Activated CD4-positive, CD25-positive, alpha-beta regulatory T cell treated with anti-CD3 and anti-CD28 coated beads, Interleukin-2, amount 50 U/mL, for 24 hours (primary cell): ENCODE measurements at places on chromosomes 12 and 14.

GRCh38 chr12:96500693-96501092 lies 11.3 kb downstream of the CFAP54 start:
- ATAC-seq: no peak

DNA sequence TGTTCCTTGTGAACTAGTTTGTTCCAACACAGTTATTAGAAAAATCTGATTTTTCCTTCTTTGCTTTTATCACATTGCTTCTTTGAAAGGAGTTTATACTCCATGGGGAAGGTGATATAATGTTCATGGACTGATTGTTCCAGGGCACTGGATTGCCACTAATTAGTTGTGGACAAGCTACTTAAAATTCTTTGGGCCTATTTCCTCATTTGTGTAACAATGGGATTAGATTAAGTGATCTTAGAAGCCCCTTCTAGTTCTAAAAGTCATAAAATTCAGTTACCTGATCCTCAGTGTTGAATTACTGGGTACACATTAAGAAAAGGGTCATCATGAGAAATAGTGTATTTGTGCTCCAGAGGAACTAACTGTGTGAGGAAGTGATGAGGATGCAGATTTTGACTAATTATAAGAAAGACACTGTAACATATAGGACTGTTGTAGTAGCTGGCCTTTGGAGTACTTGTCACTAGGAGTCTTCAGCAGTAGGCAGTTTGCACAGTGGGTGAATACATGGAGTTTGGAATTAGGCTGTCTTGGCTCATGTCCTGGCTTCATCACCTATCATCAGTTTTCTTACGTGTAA lies 82.2 kb downstream of the MIA2 start:
- no peak for ATAC-seq

DNA sequence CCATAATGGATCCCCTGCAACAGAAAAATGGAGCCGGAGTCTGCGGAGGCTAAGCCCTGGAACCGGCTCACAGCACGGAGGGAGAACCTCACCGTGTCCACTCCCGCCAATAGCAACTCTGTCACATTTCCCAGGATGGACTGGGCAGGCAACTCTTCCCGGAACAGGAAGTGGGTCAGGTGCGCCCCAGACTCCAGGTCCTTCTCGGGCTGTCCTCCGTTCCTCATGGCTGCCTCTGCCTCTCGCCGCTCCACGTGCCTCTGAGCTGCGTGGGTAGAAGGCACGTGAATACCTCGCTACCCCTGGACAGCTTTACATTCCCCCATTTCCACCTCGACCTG lies 2.2 kb downstream of the CYP27B1 start:
- peak; percentile 19 for ATAC-seq

GRCh38 chr12:46915082-46915481 lies 89.3 kb upstream of the SLC38A4 start:
- ATAC-seq: no peak

DNA sequence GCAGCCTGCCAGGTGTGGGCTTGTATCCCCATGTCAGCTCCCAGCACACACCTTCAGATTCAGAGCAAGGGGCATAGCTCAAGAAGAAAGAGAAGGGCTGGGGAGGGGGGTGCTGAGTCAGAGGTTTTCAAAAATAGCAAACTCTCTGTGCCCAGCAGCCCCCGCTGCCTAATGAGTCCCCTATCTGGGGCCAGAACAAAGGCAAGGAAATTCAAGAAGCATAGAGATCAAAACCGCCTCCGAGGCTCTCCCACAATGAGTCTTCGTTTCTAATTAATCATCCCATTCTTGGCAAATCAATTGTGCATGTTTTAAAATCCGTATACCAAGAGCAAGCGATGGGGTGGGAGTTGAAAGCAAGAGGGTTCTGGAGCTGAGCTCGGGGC lies 19.5 kb upstream of the CMKLR1 start:
- ATAC-seq: no peak

DNA sequence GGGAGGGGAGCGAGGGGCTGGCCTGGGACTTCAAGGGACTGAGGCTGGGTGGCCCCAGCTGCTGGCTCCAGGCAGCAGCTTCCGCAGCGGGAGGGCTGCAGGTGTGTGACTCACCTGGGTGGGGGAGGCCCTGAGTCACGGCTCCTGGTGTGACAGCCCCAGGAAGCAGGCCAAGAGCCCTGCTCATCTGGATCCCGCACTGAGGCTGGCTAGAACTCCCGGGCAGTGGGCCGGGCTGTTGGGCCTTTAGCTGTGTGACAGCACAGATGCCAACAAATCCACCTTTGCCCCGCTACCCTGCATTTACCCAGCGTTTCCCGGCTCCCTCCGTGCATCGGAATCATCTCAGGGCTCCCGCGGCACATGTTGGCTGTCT lies 180.0 kb upstream of the PRMT8 start:
- ATAC-seq: no peak

GRCh38 chr12:50696931-50697330 lies 67.0 kb upstream of the ATF1 start:
- ATAC-seq: no peak

DNA sequence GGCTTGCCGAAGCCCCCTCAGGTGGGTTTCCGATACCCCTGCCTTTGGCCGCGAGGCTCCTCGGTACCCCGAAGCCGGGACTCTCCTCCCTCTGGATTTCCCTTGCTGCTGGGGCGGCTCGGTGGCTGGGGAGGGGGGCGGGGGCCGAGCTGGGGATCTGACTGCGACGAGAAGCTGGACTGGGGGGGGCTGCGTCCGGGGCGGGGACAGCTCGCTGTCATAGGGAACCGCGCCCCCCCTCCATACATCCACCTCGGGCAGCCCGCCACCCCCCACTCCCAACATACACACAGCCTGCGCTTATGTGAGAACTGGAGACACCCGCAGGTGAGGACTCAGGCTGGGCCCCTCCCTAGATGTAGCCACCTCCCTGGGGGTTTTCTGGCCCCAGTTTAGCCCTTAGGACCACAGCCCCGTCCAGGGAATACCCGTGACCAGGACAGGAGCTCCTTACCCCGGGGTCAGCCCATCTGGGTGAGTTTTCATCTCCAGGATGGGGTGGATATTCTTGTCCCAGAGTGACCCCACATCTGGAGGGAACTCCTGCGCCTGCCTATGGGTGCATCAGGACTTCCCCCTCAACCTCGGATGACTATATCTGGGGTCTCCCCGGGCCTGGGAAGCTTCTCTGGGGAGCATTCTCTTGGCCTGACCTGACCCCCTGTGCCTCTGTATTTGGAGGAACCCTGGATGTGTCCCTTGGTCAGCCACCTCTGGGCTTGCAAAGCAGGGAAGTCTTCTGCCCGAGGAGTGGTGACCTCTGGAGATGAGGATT lies 687 bp downstream of the ASIC1 start:
- no peak for ATAC-seq

DNA sequence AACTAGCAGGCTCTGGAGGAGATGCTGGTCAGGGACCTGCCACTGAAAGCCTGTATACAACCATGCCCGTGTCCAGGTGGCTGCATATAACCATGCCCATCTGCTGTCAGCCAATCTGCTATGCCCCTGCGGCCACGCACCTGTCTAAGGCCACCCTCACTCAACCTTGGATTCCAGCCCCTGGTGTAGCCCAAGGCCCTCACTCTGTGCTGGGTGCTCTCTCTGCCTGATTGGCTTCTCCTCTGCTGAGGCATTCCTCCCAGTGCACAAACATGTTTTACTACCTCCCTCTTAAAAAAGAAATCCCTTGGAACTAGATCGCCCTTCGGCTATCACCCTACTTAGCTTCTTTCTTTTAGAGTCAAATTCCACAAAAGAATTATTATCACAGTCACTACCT lies 45.5 kb downstream of the ZFP36L1 start:
- ATAC-seq: no peak

DNA sequence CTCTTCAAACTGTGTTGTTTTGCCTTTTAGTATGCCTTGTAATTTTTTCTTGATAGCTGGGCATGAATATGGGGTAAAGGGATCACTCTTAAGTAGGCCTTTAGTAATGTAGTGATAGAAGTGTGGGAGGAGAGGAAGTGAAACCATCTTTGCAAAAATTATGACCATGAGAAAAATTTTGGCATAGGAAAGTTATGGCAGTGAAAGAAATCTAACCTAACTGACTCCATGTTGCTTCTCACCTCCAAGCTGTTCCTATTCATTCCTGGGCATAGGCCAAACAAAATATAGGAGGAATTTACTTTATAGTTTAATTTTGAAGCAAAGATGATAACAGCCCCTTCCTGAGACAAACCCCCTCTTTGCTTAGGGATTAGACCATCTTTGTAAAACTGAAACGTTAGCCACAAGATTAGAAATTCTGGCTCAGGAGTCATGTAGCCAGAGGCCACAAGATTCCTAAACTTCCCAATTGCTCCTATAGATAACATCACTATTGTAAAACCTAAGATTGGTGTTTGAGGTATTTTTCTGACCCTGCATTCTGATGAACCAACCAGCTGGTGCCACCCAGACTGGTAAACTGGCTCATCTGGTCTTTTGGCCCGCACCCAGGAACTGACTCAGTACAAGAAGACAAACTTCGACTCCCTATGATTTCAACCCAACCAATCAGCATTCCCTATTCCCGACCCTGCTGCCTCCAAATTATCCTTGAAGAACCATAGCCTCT lies 45.8 kb downstream of the CRADD start:
- ATAC-seq: no peak

- no peak for ATAC-seq
Observed at GRCh38 chr12:125137766-125138344, 72.6 kb downstream of the AACS start.

GRCh38 chr12:123089631-123090353 lies 61.1 kb downstream of the PITPNM2 start:
- ATAC-seq: peak; percentile 42

DNA sequence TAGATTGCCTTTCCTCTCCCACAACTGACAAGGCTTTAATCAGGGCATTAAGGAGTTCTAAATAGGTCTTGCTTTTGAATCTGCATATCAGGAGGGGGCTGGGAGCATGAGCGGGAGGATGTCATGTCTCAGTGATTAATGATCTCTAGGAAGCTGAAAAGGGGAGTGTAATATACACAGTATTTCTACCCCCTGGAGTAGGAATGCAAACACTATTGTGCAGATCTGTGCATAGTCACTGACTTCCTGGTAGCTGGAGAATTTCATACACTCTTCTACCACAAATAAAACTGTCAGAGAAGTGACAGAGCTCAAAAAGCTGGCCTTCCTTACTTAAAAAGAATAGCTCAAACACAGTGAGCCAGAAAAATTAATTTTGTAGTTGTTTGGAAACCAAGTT lies 65.8 kb downstream of the RIC8B start:
- ATAC-seq: no peak

DNA sequence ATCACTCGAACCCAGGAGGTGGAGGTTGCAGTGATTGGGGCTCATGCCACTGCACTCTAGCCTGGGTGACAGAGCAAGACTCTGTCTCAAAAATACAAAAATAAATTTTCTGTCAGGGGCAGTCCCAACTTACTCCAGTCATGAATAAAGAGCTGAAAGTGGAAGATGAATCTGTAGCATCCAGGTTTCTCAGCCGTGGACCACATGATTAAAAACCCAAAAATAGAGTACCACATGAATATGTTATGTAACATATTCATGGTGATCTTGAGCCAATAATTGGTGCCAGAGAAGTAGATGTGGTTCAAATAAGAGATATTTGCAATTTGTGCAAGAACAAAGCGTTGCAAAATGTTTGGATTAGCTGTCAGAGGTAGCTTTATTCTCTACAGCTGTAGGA lies 23.1 kb downstream of the SPIC start:
- ATAC-seq: no peak

DNA sequence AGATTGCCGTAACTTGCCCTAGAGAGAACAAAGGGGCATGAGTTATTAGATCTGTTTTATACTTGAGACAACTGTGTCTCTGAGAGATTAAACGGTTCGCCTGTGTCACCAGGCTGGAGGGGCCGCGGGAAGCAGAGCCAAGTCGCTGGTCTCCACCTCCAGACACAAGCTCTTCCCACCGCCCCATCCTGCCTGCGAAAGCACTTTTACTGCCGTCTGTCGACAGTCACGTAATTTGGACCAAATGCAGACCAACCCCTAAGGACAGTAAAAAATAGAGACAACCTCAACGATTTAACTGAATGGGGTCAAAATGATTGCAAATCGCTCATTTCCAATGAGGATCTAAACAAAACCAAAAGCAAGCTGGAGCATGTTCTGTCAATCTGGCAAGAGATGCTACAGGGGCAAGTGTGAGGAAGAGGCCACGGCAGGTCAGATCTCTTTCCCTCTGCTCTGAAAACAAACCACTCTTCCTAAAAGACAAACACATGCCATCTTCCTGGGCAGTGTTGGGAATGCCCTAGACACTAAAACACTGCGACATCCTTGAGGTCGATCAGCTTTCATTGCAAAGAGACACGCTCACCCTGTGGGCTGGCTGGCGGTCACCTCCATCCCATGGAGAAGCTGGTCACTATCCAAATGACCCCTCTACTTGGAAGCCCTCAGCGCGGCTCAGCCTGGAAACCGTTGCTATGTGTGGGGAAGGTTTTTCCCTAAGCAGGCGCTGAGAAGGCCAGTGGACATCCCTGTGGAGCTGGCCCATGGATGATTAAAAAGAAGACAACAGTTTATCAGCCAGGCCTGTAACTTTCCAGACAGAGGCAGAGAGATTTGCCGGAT lies 17.1 kb downstream of the GSC start:
- ATAC-seq: no peak

DNA sequence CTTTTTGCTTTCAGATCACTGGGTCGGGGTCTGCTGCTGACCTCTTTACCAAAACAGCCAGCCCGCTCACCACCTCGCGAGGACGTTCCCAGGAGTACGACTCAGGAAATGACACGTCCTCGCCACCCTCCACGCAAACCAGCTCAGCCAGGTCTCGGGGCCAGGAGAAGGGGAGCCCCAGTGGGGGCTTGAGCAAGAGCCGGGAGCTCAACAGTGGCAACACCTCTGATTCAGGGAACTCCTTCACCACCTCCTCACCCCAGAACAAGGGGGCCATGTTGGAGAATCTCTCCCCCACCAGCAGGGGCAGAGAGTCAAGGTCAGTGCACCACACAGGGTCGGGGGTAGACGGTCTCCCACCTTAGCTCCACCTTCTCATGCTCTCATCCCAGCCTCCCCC lies 33.4 kb upstream of the HSPB8 start:
- ATAC-seq: no peak

- ATAC-seq: no peak
Observed at GRCh38 chr12:132413931-132414588, 75.9 kb upstream of the FBRSL1 start.

DNA sequence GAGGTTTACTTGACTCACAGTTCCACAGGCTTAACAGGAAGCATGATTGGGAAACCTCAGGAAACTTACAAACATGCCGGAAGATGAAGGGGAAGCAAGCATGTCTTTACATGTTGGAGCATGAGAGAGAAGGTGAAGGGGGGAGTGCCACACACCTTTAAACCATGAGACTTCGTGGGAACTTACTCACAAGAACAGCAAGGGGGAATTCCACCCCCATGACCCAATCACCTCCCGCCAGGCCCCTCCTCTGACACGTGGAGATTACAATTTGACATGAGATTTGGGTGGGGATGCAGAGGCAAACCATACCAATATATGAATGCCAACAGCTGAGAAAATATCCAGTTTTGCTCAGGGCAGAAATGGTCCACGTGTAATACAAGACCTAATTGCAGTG lies 518.6 kb downstream of the VRK1 start:
- no peak for ATAC-seq

GRCh38 chr12:124359671-124360581 lies 65.0 kb downstream of the RFLNA start:
- no peak for ATAC-seq

- no peak for ATAC-seq
Observed at GRCh38 chr12:26704684-26705460, 128.1 kb downstream of the ITPR2 start.

- ATAC-seq: no peak
Observed at GRCh38 chr14:67886191-67886590, 66.6 kb downstream of the RAD51B start.
